Mucosa of gallbladder (tissue), 1 donor: ENCODE measurements at places on chromosomes 2 and 18. TPM values are rescaled to one million over a fixed set of nuclear protein-coding genes. Genes with fewer than 3 reads are reported as not detected.

Gene C1GALT1C1L
- 0.92 TPM for total RNA-seq

Gene MYL1
- total RNA-seq, result not detected

Gene CERKL
- 5.0 TPM for total RNA-seq

Gene NIF3L1
- total RNA-seq, result 16.9 TPM

Gene HNRNPLL
- total RNA-seq, result 51.9 TPM

Gene OXER1
- 3.7 TPM for total RNA-seq

Gene GPC1
- 65.7 TPM for total RNA-seq

Gene ERFE
- 0.35 TPM for total RNA-seq

Gene EN1
- total RNA-seq, result not detected

Gene RAMP1
- 215 TPM for total RNA-seq

DNA sequence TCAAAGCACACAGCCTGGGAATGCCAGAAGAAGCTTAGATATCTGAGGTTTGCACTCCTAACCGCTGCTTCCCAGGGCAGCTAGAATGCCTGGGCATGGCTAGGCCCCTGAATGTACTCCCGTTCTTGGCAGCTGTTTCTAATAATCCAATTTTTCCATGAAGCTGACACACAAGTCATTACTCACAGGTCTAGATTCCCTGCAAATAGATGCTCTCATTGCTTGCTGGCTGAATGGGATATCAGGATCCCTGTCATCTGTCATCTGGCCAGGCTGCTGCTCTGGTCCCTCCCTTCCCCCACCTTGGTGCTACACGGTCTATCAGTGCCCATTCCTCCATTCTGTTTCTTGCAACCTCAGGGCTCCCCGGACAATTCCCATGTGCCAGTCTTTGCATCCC lies 40.7 kb upstream of the TEX51 start:
- peak; percentile 1 for DNase-seq

DNA sequence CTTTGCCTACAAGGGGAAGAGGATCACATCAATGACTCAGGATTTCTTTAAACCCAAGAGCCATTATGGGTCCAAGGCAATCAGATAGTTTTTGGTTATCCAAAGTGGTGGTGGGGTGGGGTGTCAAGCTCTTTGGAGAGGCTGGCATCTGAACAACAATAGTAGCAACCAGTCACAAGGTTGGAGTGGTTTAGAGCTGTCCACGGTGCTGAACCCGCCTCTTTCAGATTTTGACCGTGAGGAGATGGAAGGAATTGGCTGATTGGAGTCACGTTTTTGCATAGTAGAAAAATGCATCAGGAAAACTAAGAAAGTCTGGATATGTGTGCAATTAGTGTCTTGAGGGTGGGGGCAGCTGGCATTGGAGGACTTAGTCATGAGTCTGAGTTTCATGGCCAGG lies 159.9 kb downstream of the LOXHD1 start:
- DNase-seq, result no peak

DNA sequence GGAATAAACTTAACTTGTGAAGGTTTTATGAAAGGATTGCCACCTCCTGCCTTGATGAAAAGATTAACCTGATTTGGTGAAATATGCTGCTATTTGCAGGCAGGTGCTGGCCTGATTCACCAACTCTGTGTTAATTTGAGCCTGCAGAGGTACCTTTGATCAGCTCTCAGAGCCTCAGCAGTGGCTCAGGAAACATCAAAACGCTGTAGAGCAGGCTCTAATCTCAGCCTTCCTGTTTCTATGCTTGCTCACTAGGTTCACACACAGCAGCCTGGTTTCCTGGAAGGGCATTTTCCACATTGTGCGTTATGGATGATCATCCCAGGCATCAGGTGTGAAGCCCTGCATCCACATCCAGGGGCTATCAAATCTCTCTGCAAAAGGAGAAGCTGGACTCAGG lies 16.9 kb downstream of the TGIF1 start:
- DNase-seq, result no peak

DNA sequence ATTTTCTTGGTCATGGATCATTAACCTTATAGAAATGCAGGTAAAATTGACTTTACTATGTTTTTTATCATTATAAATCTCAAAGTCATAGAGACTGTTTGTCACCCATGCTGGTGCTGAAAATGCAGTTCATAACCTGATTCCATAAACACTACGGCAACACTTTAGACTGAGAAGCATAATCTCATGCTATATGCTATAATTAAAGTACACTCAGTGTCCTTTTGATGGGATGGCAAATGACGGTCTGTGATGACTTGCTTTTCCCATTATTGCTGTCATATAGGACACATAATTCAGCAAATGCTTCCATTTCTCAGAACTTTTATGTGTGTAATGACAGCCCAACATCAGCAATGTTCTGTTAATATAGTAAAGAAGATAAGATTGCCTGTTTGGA lies 162.9 kb downstream of the CD226 start:
- DNase-seq, result no peak

GRCh38 chr2:196598846-196599245 lies 40.7 kb upstream of the CCDC150 start:
- DNase-seq, result no peak

DNA sequence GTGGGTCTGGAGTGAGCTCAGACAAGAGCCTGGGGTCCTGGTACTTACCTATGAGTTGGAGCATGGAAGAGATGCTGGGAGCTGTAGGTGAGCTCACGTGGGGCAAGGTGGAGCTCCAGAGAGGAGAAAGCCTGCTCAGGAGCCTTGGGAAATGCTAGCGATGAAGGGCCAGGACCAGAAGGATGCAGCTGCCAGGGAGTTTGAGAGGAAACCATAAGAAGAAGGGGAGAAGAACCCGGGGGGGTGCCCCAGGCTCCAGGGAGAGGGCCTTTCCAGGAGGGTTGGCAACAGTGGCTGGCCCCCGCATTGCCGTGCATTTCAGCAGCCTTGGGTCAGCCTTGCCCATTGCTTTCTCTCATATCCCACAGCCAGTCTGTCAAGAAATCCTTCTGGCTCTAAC lies 268.7 kb downstream of the GLI2 start:
- no peak for DNase-seq

- no peak for DNase-seq
These were observed 107.0 kb upstream of the ATP8B1 start for GRCh38 chr18:57910134-57910533.

- no peak for DNase-seq
These were observed 94.4 kb downstream of the UXS1 start for GRCh38 chr2:106099691-106100090.

GRCh38 chr18:6413579-6414117 lies 1.1 kb downstream of the L3MBTL4 start:
- peak; percentile 20 for DNase-seq

- DNase-seq, result no peak
These were observed 60.9 kb downstream of the METTL4 start for GRCh38 chr18:2510416-2510815.

GRCh38 chr2:20812779-20813178 lies 10.1 kb downstream of the LDAH start:
- DNase-seq, result no peak

DNA sequence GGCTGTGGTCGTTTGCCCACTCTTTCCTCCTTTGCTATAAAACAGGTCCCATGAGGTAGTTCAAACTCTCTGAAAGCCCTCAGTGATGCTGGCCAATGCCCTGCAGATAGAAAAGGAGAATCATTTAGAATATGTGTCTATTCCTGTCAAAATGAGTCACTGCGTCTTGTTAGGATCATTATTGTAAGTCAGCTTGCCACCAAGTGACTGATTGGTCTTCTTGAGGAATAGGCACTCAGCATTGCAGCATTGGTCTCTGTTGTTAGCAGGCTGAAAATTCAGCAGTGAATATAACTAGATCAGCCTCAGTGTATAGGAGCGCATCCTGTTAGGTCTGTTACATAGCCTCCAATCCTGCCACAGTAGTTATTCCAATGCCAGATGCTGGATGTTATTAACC lies 28.9 kb downstream of the PRKRA start:
- DNase-seq, result no peak

DNA sequence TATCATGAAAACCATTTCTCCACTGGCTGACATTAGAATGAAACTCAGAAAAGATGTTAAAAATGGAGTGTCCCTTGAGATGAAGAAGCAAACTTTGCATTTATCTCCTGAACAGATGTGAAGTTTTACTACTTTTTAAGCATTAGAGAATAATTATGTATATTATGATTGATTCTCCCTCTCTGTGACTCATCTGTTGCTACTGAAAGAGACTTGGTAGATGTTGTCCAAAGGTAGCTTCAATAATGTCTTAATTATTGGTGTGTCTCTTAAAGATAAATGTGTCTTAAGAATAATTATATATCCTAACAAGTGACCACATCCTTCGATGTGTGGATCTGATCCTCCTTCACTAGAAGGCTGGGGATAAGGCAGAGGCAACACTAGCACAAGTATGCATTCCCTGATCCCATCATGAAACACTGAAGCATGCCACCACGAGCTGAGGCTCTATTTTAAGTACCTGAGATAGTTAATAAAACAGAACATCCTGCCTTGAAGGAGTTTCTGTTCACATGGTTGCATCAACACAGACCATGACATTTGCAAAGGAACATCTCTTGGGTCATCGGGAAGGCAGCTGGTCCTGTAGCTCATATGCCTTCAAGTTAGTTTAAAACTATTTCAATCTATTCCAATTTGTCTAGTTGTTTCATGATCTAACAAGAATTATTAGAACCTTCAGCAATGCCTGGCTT lies 15.5 kb downstream of the RND3 start:
- DNase-seq, result no peak

DNA sequence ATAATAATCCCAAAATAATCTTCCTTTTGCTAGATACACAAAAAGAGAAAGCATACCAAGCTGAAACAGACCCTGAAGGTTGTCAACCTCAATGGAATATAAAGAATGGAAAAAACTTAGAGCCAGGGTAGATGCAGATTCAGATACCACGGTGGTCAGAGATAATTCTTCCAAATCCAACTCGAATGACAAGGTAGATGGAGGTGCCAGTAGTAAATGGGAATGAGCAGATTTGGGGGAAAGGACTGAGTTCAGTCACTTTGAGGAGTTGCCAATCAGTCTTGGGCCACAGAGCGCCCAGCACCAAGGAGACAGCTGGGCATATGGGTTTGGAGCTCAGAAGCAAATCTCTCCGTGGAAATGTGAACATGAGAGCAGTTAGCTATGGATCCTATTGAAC lies 3.4 kb upstream of the CHMP1B start:
- DNase-seq, result no peak

- no peak for DNase-seq
These were observed 31.9 kb downstream of the EXOC6B start for GRCh38 chr2:72793798-72794440.

DNA sequence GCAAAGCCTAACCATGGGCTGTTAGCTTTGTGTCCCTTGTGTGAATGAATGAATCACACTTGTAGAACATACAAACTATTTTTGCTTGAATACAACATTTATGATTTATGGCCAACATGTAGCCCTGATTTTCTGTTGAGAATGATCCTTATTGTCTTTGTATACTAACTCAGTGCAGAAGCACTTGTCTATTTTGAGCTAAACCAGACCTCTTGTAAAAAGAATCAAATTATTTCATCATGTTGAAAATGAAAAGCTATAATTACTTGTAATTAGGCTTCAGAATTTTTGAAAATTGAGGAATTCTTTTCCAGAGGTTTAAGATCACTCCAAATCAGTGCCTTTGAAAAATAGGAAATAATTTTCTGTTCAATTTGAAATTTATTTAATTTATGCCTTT lies 85.9 kb downstream of the ZNF407 start:
- DNase-seq, result no peak

DNA sequence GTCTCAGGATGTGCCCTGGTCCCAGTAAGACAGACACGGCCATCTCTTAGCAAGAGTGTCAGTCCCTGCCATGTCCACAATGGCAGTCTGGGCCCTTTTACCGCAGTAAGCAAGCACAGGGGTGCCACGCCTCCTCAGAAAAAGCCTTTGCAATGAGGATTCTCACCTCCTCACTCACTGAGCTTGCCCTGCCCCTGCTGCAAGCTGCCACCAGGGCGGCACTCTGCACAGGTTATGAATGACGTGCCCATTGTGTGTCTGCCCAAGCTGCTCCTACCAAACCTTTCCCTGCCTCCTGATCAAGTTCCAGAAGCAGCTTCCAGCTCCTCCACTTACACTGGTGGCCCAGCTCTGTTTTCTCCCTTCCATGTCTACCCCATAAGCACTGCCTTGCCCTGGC lies 23.3 kb downstream of the ERCC3 start:
- no peak for DNase-seq

DNA sequence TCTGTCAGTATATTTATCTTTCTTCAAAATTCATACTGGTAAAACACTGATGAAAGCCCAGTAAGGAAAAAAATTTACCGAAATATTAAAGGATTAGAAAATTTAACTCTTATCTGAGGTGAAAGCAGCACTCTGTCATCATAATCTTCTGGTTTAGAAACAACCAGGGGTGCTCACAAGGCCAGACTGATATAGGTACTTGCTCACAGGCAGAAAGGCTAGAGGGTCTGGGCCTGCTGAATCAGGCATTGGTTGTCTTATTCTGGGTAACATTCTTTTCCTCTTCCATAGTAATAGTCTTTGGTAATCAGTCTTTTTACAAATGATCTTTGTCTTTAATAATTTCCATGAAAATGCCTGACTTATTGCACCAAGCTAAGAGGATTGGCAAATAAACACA lies 221.4 kb upstream of the TFPI start:
- DNase-seq, result no peak

DNA sequence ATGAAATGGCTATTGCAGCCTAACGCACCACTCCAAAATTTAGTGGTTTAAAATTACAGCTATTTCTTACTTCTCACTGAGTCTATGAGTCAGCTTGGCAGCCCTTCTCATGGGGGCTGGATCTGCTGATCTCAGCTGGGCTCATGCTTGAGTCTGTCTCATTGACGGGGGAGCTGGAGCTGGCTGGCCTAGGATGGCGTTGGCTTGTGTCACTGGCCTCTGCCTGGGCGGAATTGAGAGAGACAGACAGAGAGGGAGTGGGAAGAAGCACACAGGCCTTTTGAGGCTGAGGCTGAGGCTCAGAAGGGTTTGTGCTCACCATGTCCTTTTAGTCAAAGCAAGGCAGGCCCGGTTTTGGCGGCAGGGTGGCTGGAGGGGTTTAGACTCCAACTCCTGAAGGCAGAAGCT lies 412.1 kb upstream of the MYT1L start:
- DNase-seq, result peak; percentile 47

GRCh38 chr2:48929571-48930301 lies 174.2 kb upstream of the LHCGR start:
- no peak for DNase-seq

- no peak for DNase-seq
These were observed 18.5 kb downstream of the PDCL3 start for GRCh38 chr2:100581277-100581612.

DNA sequence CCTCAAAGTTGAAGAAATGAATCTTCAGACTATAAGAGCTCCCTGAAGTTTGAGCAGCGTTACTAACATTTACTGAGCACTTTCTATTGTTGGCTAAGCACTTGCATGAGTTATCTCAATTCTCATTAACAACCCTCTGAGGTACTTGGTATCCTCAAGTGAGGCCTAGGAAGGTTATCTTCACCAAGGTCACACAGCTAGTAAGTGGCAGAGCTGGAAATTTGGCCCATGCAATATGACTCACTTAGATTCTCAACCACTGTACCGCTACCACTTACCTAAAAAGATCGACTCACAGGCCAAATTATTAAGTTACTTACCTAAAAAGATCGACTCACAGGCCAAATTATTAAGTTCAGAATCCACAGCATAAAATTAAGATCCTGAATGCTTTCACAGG lies 8.7 kb upstream of the METAP1D start:
- DNase-seq, result no peak

- no peak for DNase-seq
These were observed 44.7 kb upstream of the DSC1 start for GRCh38 chr18:31207391-31207790.
